GM23248 (cell line): ENCODE measurements at places on chromosomes 12 and 14. TPM values are rescaled to one million over a fixed set of nuclear protein-coding genes. Genes with fewer than 3 reads are reported as not detected.
A peak's percentile ranks its signal among the peaks of the same experiment; 100 is the strongest.

Gene RAD51AP1
- 13.1 and 13.2 TPM in 2 replicates for total RNA-seq

- no peak for DNase-seq
- H3K36me3 ChIP-seq, result peaks cover 30% of the 10 kb centered on the region; the same call in 1 of the 2 replicates
- H3K4me1 ChIP-seq, result 0 out of 2 replicates have a peak, but pooled peaks cover 9% of the 10 kb centered on the region
- H3K4me3 ChIP-seq, result no peak overlapping the region
- H3K27ac ChIP-seq, result no peak overlapping the region
- no peaks in the 10 kb centered on the region for H3K27me3 ChIP-seq
These were observed 290.8 kb downstream of the PRKD1 start for GRCh38 chr14:29636870-29637269.

DNA sequence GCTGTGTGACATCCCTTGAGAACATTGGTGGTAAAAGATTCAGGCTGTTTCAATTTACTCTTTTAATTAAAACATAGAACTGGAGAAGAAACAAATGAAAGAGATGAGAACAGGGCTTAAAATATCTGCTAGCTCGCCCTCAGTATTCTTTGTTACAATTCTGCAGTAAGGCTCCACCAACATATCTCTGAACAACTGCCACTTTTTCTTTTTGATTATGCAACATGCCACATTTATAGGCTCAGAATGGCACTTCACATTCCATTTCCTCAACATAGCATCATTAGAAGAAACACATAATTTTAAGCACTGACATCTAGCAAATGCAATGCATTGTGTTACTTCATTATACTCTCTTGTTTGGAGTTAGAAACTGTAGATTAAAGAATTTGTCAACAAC lies 1315.2 kb downstream of the LRFN5 start:
- DNase-seq, result no peak
- no peaks in the 10 kb centered on the region for H3K4me1 ChIP-seq
- H3K27ac ChIP-seq, result no peak overlapping the region
- no peaks in the 10 kb centered on the region for H3K27me3 ChIP-seq

- peak overlapping the region; percentile 73 for H3K27ac ChIP-seq
- peak overlapping the region; percentile 89 for H3K4me3 ChIP-seq
These were observed 13.0 kb upstream of the UBC start for GRCh38 chr12:124927201-124928094.

- no peak overlapping the region for H3K27ac ChIP-seq
- H3K27me3 ChIP-seq, result no peaks in the 10 kb centered on the region; the same call in 1 of the 2 replicates
- DNase-seq, result peak; percentile 65
- no peak overlapping the region for H3K4me3 ChIP-seq
- no peaks in the 10 kb centered on the region for H3K36me3 ChIP-seq
- H3K4me1 ChIP-seq, result no peaks in the 10 kb centered on the region
These were observed 151.5 kb downstream of the ATXN7L3B start for GRCh38 chr12:74689071-74689655.

DNA sequence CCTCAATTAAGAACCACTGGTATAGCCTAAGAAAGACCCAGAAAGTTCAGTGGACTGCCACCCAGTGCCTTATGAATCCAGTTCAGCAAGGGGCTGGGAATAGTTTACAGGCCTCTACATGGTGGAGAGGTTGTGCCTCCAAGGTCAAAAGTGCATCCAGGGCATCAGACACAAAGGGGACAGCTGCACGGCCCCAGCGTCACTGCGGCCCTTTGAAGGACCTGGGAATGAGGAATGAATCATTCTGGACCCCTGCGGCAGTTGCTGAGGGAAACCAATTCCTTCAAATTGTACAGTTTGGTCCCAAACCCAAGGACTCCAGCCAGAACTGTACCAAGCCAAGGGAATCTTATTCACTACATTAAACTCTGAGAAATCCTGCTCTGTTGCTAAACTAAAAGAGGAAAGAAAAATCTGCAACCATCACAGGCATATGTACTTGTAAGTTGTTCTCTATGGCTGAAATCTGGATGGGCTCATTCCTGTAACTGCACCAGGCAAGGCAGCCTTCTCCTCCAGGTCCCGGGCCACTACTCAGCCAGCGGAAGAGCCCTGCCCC lies 10.9 kb upstream of the NGB start:
- H3K27ac ChIP-seq, result no peak overlapping the region
- peaks cover 5% of the 10 kb centered on the region; the same call in 1 of the 2 replicates for H3K36me3 ChIP-seq
- H3K4me1 ChIP-seq, result no peaks in the 10 kb centered on the region
- no peak overlapping the region for H3K4me3 ChIP-seq
- DNase-seq, result no peak
